ENCODE measurements at places on chromosomes 1 and 21.

- DNase-seq: no peak
Measured at GRCh38 chr1:201190005-201190404, 619 bp upstream of the IGFN1 start.

GRCh38 chr21:44379991-44380865, 26.8 kb downstream of the TRPM2 start:
- DNase-seq: no peak

GRCh38 chr1:232635778-232636356, 5.9 kb upstream of the SIPA1L2 start:
- peak; percentile 40 for DNase-seq

GRCh38 chr1:48039088-48040054, 42.2 kb upstream of the TRABD2B start:
- peak; percentile 35 for DNase-seq

GRCh38 chr1:202165267-202165941, 5.0 kb upstream of the PTPN7 start:
- no peak for DNase-seq

DNA sequence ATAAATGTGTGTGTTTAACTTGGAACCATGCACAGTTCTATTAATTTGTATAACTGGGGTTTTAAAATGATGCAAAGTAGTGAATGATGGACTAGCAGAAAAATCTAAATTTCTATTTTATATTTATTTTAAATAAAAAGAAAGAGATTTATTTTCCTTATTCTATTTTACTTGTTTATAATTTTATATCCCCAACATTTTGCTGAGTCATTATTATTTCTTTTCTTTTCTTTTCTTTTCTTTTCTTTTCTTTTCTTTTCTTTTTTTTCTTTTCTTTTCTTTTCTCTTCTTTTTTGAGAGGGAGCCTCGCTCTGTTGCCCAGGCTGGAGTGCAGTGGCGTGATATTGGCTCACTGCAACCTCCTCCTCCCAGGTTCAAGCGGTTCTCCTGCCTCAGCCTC, 395.0 kb upstream of the NCAM2 start:
- no peak for DNase-seq

DNA sequence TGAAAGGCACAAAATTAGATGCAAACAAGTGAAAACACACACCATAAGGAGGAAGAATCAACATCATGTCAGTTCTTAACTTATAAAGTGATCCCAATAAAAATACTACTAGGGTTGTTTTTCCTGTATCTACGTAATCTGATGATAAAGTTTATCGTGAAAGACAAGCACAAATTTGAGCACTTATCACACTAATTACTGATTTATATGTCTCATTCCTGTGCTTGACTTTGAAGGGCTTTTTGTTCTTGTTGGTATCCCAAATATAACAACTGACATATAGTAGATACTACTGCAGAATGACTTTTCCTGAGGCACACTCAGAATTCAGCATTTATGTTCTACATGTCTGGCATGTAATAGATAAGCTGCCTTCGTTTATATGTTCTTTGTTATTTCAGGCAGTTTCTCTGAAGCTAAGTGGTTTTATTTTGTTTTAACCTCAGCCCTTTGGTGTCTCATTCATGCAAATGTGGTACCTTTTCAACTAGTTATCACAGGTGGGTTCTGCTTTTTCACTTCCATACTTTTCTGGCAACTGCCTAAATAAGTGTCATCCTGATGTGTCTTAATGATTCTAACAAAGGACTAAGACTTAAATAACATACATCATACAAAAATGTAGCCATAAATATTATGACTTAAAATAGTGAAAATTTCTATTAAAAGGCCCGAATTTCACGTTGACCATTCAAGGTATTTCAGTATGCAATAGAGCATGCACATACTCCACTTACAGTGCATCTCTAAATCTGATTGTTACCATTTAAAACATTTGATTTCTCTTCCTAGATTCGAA, 73.2 kb downstream of the LRRC8C start:
- no peak for DNase-seq

GRCh38 chr1:152148981-152149380, 10.0 kb downstream of the RPTN start:
- DNase-seq: no peak

DNA sequence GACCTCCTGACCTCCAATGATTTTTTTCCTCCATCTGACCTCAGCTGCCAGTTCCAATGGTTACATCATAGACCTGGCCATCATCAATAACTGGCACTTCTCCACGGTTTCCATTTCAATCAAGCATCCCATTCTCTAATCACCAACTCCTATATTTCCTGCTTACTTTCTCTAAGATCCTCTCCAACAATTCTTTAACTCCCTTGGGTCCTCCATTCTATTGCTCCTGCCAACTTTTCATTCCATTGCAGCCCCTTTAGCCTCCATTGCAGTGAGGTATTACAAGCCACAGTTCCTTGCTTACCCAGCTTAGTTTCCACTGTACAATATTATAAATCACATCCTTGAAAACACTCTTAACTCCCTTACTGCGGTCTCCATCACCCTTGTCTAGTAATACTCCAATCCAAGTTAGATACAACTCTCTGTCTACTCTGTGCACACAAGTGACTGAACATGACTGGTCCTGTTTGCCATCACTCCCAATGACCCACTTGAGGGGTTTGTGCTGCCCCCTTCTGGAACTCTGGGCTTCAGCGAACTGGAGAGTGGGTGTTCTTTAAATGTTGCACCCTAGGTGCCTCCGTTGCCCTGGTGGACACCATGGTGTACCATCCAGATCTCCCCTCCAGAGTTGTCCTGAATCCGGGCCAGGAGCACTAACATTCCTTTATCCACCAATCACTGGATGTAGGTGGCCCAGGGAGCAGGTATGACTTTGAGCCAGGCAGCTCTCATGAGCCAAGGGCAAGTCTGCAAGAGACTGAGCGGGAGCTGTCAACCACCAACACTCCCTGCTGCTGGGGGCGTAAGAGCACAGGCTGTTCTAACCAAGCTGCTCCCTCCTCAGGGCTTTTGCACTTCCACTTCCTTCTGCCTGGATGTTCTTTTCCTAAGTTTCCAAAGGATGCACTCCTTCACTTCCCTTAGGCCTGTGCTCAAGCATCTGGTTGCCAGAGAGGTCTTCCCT, 3.7 kb upstream of the FNDC7 start:
- no peak for DNase-seq

GRCh38 chr1:2363847-2364513, 27.4 kb downstream of the MORN1 start:
- DNase-seq: no peak

DNA sequence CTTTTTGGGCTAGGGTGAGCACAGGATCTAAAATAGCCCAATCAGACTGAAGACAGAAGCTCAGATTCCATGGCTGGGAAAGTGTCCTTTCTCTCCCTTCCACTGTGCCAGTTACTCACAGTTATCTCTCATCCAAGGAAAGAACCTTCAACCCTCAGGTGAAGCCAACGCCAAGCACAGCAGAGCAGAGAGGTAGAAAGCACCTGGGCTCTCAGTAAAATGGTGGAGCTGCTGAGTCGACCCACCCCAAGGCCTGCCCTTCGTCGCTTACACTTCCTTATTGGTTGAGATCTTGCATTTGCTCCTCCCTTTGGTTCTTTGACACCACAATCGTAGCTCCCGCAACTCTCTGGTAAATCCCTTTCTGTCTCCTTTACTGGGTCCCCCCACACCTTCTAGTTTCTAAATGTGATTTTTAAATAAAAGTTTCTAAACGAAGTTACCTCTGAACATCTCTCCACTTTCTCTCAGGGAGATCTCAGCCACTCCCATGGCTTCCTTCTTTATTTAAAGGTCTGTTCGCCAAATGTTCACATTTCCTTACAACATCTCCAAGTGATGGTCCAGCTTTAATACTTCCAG, 27.5 kb upstream of the SLC30A1 start:
- no peak for DNase-seq

- DNase-seq: no peak
Measured at GRCh38 chr1:53371851-53372250, 44.0 kb upstream of the LRP8 start.

DNA sequence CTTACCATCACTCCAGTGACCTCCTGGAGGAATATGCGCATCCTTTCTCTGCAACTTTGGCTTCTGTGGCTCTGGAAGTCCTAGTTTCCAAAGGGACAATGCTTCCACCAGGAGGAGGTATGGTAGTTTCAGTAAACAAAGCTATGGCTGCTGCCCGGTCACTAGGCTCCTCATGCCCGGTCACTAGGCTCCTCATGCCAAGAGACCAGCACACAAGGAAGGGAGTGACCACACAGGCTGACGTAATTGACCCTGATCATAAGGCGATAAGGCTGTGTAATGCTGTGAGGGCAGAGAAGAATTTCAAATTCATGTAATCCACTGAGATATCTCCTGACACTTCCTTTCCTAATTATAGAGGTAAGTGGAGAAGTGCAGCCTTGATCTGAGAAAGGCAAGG, 102.9 kb downstream of the DTL start:
- no peak for DNase-seq

DNA sequence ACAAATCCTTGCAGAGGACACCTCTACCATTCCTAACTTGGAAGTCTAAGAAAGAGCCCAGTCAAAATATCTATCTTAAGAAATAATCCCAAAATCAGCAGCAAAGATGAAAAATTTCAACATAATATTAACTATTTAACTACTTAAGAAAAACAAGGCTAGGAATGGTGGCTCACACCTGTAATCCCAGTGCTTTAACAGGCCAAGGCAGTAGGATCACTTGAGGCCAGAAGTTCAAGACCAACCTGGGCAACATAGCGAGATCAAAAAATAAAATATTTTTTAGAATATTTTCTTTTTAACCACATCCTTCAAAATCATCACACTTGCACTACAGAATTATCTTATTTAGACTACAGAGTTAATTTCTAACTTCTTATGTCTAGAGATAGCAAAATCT, 4.9 kb downstream of the CNN3 start:
- no peak for DNase-seq

GRCh38 chr1:87299661-87300060, 29.0 kb upstream of the LMO4 start:
- no peak for DNase-seq

GRCh38 chr1:2091611-2092604, 41.7 kb downstream of the PRKCZ start:
- no peak for DNase-seq

DNA sequence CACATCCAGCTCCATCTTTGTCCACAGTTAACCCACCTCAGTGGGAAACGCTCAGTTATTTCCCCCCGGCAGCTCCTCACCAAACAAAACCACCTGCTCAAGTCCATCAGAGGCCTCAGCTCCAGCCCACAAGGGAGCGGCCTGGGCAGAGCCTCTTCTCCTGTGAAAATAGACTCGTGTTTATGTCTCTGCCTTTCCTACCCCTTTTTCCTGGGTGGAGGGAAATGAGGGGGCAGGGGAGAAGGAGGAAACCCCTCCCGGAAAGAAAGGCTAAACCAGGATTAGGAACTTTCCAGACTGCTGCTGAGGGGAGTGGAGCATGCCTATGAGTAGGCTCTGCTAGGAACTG, 81.6 kb downstream of the PAX7 start:
- no peak for DNase-seq

DNA sequence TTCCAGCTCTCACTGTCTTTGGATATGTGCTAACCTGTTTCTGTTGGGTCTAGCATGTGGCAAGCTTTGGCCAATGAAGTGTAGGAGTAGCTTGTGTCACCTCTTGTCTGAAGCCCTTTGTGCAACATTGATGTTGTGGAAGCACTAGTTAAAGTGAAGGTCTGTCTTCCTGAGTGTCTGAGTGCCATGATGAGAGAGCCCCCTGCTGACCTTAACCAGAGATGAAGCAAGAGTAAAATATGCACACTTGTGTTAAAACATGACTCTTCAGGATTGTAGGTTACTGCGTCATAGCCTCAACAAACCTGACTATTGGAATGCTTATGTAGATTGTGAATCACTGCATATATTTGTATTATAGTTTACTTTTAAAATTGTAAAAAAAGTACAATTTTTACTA, 103.7 kb downstream of the NCAM2 start:
- DNase-seq: peak; percentile 60

- no peak for DNase-seq
Measured at GRCh38 chr1:33234131-33234530, 22.2 kb upstream of the ZNF362 start.
